NCI-H526 (cell line): ENCODE measurements at places on chromosomes 4 and X.

GRCh38 chr4:54006755-54007154 lies 57.6 kb downstream of the CHIC2 start:
- no peak for DNase-seq

- DNase-seq: no peak
These were observed 17.9 kb upstream of the EXOSC9 start for GRCh38 chr4:121783210-121783609.

DNA sequence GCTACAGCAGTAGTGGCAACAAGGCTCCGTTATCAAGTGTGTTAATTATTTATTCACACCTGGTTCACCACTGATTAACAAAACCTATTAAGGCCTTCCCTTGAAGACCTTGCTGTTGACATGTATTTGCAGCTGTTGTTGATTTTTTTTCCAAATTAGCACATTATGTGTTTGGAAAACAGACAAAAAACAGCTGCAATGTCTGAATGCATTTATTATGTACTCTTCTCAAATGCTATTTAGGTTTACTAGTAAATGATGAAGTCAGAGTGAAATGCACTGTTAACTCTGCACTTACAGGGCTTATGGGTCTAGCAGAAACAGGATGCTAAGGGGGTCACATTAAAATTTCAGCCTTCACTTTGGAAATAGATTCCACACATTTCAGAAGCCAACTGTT lies 99.5 kb upstream of the PCDH7 start:
- DNase-seq: no peak

GRCh38 chr4:90174621-90175023 lies 47.4 kb downstream of the CCSER1 start:
- DNase-seq: no peak

DNA sequence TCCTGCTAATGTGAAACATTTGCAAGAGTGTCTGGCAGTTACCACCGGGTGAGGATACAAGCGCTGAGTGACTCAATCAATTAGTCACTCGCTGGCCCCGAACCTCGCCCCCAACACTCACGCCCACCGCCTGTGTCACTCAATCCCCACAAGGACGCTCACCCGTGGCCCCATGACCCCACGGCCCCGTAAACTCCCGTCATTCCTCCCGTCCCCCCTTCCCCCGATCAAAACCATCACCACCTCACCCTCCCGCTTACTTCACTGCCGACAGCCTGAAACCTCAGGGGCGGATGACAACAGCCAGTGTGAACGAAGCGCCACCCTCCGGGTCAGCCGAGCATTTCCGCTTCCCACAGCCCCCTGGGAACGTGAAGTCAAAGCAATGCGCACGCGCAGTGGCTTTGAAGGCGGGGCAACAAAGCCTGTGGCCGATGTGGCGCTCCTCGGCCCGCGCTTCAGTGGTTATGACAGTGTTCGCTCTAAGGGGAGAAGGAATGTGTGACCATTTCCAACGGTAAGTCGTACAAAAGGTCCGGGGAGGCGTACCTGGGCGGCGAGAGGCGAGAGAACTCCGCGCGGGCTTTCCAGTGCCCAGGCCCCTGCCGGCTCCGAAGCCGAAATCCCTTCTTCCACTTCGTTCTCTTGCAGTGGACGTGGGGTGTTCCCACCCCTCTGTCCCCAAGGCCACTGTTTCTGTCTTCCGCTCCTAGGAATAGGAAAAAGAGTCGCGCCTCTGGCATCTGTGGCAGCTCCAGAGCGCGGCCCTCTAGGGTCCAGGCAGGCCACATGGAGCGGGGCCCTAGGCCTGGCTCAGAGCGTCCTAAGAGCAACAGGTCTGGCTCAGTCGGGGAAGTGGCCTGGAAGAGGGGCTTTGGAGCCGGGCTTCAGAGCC lies at the start of gene ZNF674:
ZNF674 (minus strand) TSS at position 311 of the 895 bp plus-strand sequence. CDS start 3,334 bp downstream, outside the sequence.
- DNase-seq: peak; percentile 70

DNA sequence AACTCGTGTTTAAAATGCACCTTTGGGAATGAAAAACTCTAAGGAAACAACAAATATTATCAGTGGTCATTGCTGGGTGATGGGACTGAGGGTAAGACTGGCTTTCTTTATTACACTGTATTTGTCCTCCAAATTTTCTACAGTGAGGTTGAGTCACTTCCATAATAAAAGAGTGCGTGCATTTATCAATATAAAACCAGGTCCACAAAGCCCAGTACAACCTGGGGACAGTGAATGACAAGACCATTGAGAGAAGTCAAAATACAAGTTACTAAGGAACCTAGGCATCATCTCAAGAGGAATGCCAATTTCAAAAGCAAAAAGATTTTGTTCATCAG lies 76.4 kb downstream of the MAGED4 start:
- DNase-seq: no peak

DNA sequence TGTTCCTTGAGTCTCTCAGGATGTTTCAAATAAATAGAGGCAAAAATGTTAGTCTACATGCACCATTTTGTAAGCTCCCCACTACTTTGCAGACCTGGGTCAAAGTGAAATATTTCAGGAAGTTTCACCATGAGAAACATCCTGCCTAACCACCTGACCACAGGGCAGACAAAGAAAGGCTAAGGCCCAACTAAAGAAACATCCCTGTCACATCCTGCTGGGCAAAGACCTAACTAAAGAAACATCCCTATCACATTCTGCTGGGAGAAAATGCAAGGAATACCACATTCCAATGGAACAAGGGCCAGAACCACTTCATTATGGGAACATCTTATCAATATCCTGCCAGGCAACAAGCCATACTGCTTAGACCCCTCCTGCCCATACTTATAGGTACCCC lies 1303.4 kb downstream of the TECRL start:
- no peak for DNase-seq

DNA sequence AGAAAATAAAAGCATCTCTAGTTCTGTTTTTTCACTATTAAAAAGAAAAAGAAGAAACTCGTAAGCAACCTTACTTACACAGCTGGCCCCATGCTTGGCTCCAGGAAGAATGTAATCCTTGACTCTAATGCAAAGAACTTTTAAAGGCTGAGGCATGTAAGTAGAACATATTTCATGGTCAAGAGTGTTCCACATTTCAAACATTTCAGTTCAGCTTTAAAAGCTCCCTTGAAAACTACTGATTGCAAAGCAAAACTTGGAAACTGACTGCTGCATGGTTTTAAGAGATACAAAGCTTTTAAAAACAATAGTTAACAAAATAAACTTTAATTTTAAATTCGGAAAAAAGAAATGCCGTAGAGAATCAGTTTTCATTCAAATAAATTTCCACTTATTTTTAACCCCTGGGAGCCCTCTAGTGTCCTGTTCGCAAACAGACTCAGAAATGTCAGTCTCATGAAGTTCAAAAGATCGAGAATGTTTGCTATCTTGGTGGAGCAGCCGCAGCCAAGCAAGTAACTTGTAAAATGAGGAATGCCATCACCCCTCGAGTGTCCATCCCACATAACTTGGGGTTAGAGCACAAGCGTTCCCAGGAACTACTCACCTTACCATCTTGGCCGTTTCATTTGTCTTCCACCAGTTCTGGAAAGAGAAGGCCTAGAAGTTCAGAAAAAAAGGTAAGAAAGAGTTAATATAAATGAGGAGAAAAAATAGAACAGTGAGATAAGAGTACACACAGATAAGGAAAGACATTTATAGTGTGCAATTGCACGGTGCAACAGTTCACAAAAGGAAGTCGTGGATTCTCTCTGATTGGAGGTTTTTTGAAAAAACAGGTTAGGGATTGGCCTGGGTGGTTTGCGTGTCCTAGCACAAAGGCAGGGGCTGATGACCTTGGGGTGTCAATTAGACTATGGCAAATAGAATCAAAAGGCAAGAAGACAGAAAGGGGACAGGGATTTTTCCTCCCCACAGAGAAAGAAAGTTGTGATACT lies at the start of gene GASK1B:
GASK1B (minus strand) TSS at position 765 of the 998 bp plus-strand sequence. CDS start 1,650 bp downstream, outside the sequence.
- peak; percentile 20 for DNase-seq

GRCh38 chr4:25862411-25863346 lies at the start of gene SEL1L3:
Gene SEL1L3, minus strand, starts transcription at chr4:25862988. Its CDS starts 152 bp downstream, at chr4:25862836.
- peak; percentile 51 for DNase-seq

DNA sequence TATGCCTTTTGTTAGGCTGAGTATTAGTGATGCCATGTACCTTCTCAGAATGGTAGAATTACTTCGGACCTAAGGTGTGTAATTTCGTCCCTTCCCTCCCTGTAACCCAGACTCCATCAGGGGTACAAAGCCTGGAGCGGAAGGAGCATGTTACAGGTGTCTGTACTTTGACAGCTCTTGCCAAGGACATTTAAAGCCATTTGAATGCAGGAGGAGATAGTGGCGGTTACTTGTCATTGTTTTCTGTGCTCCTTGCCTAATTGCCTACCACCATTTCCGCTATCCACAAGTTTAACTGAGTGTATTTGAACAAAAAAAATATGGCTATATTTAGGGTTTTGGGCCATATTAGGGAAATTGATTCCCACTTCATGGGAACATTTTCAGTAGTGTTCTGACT lies 1.8 kb downstream of the FNIP2 start:
- DNase-seq: no peak

DNA sequence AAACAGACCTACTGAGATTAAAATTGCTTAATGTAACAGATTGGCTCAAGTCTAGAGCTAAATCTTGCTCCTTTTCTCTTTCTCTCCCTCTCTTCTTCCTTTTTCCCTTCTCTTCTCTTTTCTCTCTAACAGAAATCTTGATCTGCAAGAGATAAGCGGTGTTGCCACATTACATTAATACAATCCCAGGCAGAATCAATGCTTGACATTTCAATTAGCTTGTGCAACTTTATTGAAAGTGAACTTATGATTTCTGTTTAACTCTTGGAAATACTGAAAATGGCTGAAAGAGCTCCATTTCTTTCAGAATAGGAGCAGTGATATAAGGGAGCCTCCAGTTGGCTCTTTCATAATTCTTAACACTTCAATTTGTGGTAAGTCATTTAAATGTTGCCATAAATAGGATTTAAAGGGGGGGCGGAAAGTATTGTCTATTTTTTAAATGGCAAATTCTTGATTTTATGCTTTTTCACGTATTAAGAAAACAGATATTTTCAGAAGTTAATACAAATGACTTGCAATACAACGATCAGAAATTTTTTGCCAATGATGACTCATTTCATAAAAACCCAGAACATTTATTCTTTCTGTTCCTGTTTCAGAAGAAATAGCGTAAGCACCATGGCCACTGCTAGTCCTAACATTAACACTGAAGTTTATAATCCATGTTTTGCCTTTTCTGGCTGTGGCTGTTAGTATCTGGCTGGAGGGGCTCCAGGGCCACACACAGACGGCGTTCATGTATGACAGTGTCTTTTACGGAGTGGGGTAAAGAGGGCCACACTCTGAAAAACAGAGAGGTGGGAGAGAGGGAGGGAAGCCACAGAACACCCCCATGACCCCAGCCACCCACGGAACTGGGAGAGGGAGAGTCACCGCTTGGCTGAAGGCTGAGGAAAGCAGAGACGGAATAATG lies 115.7 kb upstream of the FAT1 start:
- no peak for DNase-seq

DNA sequence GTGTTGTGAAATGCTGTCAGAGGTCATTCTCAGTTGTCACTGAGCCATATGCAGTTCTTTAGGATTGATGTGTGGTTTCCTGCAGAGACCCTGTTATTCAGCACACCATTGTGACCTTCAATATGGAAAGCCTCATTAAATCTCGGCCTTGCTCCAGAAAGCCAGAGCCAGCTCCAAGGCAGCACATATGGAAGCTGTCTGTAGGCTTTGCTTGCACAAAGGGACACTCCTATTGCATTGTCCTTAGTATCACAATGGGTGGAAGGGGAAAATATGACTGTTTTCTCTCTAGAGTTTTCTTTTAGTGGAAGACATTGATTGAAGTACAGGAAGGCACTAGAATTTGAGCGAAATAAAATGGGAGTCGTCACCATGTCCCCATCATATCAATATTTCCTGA lies 179.0 kb downstream of the CEP135 start:
- DNase-seq: no peak

- no peak for DNase-seq
These were observed 66.8 kb upstream of the SH3RF1 start for GRCh38 chr4:169337510-169337909.

DNA sequence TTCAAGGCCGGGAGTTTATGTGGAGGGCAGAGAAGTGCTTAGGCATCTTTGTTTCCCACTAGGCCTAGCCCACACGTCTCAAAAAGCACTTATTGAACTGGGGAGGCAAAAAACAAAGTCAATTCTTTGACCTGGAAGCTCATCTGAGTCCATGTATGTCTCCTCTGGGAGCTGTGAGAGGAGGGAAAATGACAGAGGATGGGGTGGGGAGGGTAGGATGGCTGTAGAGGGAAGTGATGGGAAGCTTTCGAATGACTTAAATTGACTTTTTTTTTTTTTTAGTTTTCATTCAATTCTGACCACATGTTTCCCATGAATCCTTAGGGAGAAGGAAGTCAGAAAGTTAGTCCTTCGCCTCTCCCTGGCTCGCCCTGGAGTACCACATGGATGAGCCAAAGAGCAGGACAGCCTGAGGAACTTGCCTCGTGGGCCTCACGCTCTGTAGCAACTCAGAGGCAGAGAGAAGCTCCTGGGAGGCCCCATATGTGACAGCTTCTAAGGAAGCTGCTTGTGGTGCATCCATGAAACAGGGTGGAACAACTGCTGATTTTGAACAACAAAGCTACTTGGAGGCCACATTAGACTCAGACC lies 45.0 kb downstream of the NHSL2 start:
- no peak for DNase-seq

DNA sequence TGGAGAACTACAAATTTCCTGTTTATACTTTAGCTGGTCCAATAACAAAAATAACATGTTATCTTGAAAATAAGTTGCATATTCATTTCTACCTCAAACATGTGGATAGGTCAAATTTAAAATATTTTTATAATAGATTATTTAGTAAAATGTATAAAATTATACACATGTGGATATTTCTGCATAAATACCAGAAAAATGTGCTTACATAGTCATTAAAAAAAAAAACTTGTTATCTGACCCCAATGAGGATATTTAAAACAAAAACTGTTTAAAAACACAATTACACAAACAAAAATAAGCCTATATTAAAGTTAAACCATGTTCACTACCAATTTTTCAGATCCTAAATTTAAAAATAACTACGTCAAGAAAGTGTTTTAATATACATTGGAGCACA lies 28.1 kb downstream of the FBXO8 start:
- no peak for DNase-seq

DNA sequence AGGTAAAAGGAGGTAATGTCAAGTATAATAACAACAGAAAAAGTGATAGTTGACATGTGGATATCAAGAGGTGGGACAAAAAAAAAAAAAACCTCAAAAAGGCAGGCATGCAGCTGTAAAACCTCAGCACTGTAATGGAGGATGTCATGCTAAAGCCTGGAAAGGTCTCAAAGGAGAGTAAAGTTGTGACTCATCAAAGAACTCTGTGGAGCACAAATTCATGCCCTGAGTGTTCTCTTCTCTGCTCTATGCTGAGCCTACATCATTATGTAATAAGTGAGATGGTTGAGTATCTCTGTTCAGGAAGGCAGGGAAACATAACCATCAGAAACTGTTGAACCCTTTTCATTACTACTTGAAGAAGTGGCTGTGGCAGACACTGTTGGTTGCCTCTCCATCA lies 597.8 kb downstream of the BCOR start:
- DNase-seq: no peak
